Right lung (tissue), 10 donors: ENCODE measurements at places on chromosomes 6 and 20. TPM values are rescaled to one million over a fixed set of nuclear protein-coding genes. Genes with fewer than 3 reads are reported as not detected.

TRIM10 gene
- polyA plus RNA-seq = 0.74 TPM

CNR1 gene
- polyA plus RNA-seq = 0.36 TPM

SNPH gene
- polyA plus RNA-seq = 1.5 TPM

FERMT1 gene
- 2.8 TPM for polyA plus RNA-seq

GRCh38 chr6:1796706-1797529 is 187.2 kb downstream of the FOXC1 start:
- DNase-seq = no peak

DNA sequence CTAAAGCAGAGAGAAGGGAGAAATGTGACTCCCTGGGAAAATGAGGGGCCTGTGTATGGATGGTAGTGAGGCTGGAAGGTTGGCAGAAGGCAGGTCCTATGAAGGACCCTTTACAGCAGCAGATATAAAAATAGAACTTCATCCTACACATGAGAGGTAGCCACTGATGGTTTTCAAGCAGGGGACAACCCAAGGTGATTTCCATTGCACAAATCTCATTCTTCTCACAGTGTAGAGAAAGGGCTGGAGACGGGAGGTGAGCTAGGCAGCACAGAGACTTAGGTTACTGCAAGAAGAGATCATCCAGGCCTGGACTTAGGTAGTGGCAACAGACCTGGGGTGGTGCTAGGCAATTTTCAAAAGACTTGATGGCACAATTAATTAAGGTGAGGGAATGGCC is 30.7 kb downstream of the TRAM2 start:
- no peak for DNase-seq

- no peak for DNase-seq
Measured at GRCh38 chr6:51167468-51167867, 348.8 kb downstream of the TFAP2B start.

- no peak for DNase-seq
Measured at GRCh38 chr6:53873922-53874321, 79.1 kb downstream of the LRRC1 start.

DNA sequence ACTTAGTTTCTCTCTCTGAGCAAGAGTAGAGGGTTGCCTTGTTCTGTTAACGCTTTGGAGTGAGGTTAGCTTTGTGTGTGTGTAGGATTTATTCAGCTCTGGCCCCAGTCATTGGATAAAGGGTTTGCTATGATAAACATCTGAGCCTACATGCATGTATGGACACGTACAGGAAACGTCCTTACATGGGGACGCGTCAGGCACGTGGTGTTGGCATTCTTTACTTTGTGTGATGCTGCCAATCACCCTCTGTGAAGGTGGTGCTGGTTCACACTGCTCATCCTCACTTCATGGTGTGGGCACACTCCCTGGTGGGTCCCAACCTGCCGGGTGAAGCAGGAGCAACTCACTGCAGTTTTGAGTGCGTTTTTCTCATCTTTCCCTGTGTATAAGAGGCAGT is 53.4 kb upstream of the CD93 start:
- DNase-seq = no peak

DNA sequence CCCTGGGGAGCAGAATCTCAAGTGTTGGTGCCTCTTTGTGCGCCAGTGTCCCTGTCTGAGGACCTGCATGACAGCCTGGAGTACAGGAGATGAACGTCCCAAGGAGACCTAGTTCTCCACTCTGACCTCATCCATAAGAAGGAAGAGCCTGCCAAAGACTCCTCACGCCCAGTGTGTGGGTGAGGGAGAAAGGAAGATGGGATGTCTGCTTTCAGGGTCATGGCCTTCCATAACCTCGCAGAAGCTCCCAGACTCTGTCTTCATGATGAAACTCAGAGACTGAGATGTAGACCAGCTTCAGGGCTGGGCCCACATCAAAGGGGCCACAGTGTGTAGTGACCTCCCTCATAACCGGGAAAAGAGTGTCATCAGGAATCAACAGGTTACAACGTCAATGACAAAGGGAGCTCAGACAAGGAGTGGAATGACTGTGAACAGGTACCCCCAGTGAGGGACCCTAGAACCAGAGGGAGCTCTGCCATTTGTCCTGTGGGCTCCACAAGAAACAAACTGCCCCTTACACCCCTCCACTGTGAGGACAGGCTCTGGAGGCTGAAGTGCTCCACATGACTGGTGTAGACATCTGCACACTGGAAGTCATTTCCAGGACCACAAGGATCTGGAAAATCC is 8.1 kb downstream of the HLA-DQB1 start:
- no peak for DNase-seq

DNA sequence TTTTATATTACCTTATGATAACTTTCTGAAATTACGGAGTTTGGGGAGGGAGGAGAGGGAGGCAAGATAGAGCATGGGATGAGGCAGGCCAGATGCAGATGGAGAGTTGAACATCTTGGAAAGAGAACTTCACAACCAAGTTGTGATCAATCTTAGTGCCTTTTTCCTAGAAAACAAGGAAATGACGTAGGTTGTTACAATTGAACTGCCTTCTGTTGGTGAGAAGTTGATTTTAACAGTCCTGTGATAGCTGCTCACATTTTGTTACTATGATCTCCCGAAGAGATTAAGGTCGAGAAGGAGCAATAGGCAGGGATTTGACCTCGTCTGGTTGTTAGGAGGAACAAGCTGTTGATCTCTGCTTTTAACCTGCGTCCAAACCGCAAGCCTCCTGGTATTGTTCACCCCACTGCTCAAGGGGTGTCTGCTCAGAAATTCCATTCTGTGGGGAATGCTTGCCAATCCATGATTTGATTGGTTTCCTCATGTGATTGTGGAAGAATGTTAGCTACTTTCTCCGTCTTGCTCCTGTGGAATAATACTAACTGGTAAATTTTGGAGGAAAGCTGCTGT is 35.1 kb downstream of the TIAM2 start:
- no peak for DNase-seq

- DNase-seq = peak; percentile 55
Measured at GRCh38 chr20:31587545-31588389, 17.3 kb upstream of the ID1 start.

GRCh38 chr6:5671601-5672559 is 334.8 kb downstream of the NRN1 start:
- no peak for DNase-seq
